ENCODE measurements at places on chromosomes 7 and 10.

DNA sequence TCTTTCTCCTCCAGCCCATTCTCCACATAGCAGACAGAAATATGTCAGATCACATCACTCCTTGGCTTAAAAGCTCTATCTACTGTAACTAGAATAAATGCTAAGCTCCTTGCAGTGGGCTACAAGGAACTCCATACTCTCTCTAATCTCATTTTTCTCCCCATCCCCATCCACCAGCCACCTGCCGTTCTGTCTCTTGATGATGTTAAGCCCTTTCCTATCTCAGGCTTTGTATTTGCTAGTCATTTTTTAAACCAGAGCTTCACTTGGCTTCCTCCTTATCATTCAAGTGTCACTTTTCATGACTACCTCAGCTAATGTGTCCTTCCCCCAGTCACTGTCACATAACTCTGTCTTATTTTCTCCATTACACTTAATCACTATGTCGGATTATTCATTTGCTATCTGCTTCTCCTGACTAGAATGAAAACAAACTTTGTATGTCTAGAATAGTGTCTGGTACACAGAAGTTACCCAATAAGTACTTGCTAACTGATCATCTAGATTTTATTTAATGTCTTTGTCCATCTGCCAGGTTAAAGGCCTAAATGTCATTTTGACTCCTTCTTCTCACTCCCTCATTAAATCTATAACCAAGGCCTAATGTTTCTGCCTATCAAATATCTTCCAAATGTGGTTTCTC is 87.2 kb upstream of the RPA3 start:
- no peak for DNase-seq

- DNase-seq, result no peak
These were observed 13.6 kb downstream of the CFTR start for GRCh38 chr7:117493460-117493859.

DNA sequence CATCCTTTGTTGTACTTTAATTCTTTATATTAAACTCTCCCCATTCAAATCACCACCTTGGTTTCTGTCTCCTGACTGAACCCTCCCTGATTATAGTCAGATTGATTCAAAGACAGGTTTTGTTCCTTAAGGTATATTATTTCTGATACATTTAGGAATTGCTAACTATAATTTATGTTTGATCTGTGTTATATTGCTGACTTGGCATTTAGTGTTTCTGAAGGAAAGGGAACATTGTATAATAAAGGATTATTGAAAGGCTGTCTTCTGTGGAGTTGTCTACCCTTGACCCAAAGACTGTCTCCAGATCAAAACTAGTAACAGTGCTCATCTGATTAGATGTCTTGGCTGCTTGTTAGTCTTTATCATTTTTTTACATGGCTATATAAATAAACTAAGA is 10.3 kb downstream of the CDK1 start:
- DNase-seq, result no peak

DNA sequence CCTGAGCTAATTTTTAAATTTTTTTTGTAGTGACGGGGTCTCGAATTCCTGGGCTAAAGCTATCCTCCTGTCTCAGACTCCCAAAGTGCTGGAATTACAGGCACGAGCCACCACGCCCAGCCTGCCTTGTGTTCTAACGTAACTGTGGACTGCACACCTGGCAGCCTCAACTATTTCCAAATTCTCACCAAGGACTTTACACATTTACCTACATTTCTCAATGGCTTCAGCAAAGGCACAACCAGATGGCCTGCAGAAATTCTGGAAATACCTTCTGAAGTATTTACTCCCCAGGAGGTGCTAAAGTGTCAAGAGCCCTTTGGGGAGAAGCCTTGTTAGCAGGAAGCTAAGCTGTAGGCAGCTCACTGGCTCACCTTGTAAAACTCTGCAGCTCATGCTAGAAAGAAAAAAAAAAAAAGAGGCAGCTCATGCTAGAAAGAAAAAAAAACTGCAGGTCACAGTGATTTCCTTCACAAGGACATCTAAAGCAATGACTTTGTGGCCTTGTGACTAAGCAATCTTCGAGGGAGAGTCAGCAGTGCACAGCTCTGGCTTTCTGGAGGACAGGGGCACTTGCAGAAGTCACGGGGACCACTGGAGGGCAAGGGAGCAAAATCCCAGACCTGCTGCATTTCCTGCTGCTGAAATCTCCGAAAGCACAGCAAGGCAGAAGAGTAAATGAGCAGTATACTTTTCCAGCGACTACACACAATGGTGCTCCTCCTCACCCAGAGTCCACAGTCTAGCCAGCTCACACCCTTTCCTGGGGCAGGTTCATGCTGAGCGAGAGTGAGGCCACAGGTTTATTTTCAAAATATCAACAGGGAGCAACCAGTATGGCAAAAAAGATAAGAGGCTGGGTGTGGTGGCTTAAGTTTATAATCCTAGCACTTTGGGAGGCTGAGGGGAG is 40.4 kb downstream of the BAIAP2L1 start:
- no peak for DNase-seq

DNA sequence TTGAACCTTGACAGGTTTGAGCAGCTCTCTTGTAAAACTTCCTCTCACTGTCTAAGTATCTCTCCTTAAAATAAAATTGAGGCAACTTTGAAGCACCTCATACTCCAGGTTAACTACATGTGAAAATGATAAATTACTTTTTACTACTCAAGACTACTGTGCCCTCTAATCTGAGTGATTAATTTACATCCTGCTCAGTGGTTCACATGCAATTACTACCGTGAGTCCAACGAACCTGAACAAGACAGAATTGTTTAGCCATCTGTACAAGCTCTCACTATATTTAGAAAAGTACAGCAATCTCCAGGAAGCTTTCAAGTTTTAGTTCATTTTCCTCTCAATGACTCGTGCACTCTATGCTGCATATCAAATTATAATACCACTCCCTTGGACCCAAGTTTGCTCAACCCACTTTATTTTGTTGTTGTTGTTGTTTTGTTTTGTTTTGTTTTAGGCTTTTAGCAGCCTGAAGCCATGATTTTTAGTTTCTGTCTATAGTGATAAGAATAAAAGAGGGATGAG is 21.2 kb downstream of the PDE1C start:
- DNase-seq, result no peak

DNA sequence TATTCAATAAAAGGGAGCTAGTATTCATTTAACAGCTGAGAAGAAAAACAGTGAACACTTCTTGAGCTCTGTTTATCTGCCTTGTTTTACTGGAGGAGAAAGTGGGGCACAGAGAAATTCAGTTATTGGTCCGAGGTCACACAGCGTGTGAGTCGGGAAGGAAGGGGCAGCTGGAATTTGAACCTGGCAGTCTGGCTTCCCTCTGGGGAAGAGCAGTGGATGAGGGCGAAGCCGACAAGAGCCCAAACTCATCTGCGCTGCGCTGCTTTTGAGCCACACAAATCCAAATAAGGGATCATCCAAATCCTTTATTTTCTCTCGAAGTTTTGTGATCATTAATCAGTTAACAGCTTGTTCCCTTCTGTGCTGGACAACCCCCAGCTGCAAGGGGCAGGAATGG is 23.7 kb upstream of the PFKFB3 start:
- DNase-seq, result no peak

DNA sequence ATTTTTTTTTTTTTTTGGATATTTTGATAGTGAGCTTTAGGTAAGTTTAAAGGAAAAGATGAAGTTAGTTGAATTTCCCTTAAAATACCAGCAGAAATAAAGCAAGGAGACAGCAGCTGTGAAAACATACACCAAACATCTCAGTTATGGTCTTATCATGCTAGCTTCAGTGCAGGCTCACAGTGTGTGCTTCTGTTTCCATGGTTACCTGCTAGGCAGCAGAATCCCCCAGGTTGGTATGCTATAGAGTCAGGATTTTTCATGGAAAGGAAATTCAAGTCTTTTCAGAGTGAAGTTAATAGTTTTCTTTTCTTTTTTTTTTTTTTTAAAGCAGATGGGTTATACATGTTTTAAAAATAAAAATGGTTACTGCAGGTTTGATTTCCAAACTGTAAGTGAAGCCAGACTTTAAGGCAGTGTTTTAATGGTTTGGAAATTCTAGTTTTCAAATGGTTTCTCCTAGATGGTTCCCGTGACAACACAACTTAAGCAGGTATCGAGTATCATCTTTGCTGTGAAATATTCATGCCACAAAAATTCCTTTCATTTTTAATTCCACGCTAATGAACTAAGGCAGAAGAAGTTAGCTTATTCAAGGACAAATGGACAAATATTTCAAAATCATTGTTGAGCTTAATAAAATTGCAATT is 230.9 kb downstream of the BICC1 start:
- DNase-seq, result no peak

DNA sequence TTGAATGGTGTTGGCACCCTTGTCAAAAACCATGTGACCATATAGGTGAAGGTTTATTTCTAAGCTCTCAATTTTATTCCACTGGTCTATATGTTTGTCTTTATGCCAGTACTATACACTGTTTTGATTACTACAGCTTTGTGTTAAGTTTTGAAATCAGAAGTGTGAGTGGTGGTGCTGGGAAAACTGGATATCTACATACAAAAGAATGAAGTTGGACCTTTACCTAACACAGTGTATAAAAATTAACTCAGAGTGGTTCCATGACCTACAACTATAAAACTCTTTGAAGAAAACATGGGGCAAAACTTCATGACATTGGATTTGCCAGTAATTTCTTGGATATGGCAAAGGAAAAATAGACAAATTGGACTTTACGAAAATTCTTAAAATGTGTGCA is 112.2 kb downstream of the NRF1 start:
- DNase-seq, result no peak

- DNase-seq, result no peak
These were observed 3.6 kb downstream of the MCU start for GRCh38 chr10:72695496-72695895.

GRCh38 chr7:101537205-101537604 is 91.9 kb downstream of the MYL10 start:
- no peak for DNase-seq

DNA sequence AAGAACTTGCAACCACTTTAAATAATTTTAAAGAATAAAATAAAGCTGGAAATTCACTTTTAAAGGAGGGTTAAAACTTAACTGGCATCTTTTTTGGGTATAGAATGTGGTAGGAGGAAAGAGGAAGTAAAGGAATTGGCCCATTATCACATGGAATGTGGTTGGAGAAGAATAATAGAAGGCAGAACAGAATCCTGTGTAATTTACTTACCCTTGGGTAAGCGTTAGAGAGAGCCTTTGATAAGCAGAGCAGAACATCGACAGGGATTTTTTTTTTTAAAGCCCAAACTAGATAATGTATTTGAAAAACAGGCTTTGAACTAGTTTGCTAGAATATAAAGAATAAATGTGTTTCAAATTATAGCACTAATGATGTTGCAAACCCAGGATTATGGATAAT is 199.8 kb upstream of the KIAA1217 start:
- DNase-seq, result no peak

GRCh38 chr10:72355214-72355555 is 466 bp upstream of the DNAJB12 start:
- DNase-seq, result no peak

- no peak for DNase-seq
These were observed 1.2 kb downstream of the GPNMB start for GRCh38 chr7:23247603-23248335.

DNA sequence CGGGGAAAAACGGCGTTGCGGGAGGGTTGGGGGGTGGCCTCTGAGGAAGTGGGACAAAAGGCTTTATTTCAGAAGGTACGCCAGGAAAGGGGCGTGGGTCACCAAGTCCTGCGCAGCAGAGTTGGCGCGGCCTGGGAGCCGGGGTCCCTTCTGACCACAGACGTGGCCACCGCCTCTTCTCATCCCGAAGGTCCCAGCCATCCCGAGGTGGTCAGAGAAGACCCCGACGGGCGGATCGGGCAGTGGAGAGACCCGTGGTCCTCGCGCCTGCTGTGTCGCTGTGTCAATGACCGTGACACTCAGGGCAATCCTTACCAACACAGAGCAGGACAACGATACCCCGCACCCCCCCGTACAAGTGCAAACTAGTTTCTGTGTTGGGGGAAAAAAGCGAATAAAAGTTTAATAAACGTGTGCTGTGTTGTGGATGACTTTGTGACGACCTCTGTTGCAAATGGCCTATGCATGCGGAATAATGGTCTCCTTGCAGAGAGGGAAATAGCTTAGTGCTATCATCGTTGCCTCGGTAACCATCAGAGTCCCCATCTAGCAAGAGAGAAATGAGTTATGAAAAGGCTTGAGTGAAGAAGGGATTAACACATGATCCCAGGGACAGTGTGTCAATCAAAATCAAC is 19.4 kb upstream of the GATA3 start:
- DNase-seq, result no peak

DNA sequence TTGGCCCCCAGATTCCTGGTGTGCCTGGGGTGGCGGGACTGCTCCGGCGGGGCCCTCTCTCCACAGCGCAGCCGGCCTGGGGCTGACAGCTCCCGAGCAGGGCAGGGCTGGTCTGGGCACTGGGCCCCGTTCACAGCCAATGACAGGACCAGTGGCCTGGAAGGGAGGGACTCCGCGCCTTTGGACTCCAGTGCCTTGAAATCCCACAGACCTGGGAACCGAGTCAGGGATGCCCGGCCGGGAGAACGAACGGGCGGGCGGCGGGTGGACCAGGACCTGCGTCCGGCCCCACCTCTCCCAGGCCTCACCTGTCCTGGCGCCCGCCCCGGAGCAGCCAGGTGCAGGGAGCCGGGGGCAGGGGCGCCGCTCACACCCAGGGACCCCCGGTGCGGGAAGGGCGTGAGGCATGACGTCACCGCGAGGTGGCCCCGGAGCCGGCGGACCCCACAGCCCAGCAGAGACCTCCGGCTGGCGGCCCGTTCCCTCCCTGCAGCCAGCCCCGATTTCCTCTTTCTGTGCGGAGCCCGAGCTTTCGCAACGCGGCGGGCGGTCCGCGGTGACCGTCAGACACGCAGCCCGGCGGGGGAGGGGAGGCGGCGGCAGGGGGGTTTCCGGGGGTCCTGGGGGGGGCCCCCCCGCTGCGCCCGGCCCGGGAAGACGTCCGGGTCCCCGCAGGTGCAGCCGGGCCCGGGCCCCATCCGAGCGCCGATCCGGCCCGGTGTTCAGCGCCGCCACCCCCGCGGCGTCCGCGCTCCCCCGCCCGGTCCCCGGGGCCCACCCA is 743 bp downstream of the ADAP1 start:
- no peak for DNase-seq

- no peak for DNase-seq
These were observed 4.0 kb downstream of the BAMBI start for GRCh38 chr10:28681291-28681763.

DNA sequence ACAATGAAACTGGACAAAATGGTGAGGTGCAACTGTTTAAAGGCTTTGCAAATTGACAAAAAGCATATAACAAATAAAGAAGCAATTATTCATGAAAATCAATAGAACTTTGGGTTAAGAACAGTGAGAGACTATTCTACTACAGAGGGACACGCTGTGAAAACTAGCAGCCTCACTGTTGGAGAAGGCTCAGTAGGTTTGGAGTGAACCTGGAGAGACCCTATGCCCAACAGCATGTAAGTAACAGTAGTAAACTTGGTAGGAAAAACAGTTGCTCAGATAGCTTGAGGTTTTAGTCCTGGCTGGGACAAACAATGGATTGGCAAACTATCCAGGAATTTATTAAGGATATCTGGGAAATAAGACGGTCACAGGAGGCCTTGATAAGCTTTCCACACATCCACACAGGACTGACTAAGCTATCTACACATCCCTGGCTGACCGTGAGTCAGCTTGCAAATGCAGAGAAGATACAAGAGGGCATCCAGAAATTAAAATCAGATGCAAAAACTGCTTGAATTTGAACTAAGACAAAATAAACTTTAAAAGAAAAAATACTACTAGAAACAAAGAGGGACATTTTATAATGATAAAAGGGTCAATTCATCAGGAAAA is 15.9 kb downstream of the FAM149B1 start:
- no peak for DNase-seq

GRCh38 chr10:16698461-16698860 is 118.8 kb downstream of the RSU1 start:
- no peak for DNase-seq
